ENCODE measurements at places on chromosomes 16 and 17.

- DNase-seq: no peak
Measured at GRCh38 chr17:48621410-48622392, 4.5 kb downstream of the HOXB9 start.

- no peak for DNase-seq
Measured at GRCh38 chr17:1852327-1852726, 22.5 kb downstream of the RPA1 start.

GRCh38 chr17:83068641-83069570 is 10.5 kb upstream of the METRNL start:
- no peak for DNase-seq

GRCh38 chr16:21088143-21088542 is 62.5 kb downstream of the DNAH3 start:
- DNase-seq: no peak

DNA sequence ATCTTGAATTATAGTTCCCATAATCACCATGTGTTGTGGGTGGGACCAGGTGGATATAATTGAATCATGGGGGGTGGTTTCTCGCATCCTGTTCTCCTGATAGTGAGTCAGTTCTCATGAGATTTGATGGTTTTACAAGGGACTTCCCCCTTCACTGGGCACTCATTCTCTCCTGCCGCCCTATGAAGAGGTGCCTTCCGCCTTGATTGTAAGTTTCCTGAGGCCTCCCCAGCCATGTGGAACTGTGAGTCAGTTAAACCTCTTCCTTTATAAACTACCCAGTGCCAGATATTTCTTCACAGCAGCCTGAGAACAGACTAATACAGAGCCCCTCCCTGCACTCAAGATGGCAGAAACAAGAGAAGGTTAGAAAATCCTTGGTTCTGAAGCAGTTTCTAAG is 26.4 kb downstream of the LDAF1 start:
- no peak for DNase-seq

GRCh38 chr16:29814592-29814991 is 1.4 kb upstream of the PAGR1 start:
- no peak for DNase-seq

- DNase-seq: no peak
Measured at GRCh38 chr17:44898768-44899073, 524 bp downstream of the EFTUD2 start.

DNA sequence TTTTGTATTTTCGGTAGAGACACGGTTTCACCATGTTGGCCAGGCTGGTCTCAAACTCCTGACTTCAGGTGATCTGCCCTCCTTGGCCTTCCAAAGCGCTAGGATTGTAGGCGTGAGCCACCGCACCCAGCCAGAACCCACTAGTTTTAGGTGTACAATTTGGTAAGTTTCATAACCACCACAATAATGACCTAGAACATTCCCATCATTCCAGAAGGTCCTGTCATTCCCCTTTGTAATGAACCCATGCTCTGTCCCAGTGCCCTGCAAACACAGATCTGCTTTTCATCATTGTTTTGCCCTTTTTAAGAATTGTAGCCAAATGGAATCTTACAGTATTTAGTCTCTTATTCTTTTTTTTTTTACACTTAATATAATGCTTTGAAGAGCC is 35.6 kb upstream of the IRF8 start:
- no peak for DNase-seq

DNA sequence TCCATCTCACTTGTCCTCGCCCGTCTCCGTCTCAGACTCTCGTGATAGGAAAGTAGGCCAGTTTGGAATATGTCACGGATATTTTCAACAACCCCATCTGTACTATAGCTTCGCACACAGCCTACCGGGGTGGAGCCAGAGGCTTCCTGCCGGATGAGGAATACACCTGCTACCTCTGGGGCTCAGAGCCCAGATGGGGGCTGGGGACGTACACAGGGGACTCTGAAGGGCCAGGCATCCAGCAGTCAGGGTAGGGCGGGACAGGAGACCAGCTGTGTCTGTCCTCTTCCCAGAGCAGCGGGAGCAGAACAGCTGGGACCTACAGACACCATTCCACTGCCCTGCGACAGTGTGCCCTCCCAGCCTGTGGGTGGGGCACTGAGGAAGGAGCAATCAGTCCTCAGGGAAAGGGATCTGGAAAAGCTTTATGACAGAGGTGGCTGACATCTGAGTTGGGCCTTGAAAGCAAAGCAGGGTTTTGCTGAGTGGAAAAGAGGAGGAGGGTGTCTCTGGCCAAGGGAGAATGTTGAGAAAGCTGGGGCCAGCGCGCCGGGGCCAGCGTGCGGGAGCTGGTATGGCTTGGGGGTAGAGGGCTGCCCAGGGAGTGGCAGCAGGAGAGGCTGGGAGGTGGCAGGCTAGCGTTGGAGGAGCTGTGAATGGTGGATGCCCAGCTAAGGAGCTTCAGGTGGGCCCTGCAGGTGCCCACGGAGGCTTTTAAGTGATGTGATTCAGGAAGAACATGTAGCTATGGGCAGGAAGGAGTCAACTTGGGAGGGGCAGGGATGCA is 11.5 kb upstream of the SRCIN1 start:
- no peak for DNase-seq

GRCh38 chr16:5895137-5895536 is 797.5 kb upstream of the EEF2KMT start:
- DNase-seq: no peak

DNA sequence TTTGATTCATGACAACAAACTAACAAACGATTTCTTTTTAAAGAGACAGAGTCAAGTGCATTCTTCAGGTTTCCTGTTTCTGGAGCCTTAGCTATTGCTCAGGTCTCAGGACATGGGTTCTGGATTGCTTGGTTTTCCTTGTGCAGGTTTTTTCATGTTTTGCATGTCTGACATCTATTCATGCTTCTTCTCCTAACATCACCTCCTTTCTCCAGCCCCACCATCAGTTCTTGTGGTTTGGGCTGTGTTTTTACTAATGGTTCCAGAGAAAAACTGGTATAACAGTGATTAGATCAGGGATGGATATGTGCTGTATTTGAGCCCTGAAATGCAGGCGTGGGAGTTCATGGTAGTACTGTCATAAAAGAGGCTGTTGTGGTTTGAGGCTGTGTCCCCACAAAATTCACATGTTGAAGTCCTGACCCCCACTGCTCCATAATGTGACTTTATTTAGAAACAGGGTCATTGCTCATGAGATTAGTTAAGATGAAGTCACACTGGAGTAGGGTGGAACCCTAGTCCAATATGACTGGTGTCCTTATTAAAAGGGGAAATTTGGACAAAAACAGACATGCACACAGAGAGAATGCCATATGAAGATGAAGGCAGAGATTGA is 67.9 kb downstream of the IRX6 start:
- DNase-seq: no peak

- no peak for DNase-seq
Measured at GRCh38 chr16:67760206-67760955, 41.3 kb upstream of the GFOD2 start.

GRCh38 chr17:34370997-34371395 is 8.0 kb upstream of the CCL1 start:
- no peak for DNase-seq

- no peak for DNase-seq
Measured at GRCh38 chr16:75589306-75589705, 23.1 kb downstream of the GABARAPL2 start.

GRCh38 chr16:89476379-89476778 is 14.0 kb downstream of the ANKRD11 start:
- no peak for DNase-seq

- DNase-seq: no peak
Measured at GRCh38 chr16:83403761-83404160, 404.0 kb upstream of the HSBP1 start.

DNA sequence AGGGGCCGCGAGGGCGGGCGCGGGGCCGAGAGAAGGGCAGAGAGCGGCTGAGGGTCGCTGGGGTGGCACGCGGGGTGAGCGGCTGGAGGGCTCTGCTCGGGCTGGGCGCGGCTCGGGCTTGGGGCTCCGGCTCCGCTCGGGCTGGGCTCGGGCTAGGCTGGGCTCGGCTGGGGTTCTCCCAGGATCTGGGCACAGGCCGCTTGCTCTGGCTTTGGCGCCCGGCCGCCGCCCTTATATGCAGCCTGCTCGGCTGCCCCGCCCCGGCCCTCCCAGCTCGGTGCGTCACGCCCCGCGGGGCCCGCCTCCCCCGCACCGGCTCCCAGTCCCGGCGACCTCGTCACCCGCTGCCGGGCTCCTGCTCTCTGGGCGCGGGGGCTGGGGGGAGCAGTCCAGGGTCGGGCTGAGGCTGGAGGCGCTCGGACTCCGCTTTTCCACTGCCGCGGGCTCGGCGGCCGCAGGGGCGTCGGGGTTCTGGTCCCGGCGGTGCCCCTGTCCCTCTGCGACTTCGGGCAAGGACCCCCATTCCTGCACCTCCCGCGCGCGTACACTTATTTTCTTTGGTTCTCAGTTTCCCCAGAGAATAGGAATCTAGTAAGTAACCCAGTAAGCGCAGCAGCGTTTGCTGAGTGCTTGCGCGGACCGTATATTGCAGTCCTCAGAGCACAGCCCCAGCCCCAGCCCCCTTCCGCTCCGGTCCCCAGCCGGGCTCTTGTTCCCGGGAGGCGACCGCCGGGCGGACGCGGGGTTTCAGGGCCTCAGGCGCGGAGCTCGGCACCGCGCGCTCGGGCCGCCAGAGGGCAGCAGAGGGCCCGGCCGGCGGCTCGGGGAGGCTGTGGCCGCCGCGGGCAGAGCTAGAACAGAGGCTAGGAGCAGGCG is at the start of gene RASD1:
RASD1 (minus strand) TSS at position 207 of the 876 bp plus-strand sequence. CDS start 214 bp downstream, outside the sequence.
- DNase-seq: peak; percentile 44

DNA sequence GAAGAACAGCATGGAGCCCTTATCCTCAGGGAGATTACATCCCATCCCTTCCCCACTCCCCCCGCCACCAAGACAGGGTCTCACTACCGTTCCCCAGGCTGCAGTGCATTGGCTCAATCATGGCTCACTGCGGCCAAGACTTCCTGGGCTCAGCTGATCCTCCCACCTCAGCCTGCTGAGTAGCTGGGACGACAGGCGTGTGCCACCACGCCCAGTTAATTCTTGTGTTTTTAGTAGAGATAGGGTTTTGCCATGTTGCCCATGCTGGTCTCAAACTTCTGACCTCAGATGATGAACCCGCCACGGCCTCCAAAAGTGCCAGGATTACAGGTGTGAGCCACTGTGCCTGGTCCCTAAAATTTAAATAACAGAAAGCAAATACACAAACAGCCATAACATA is 48.8 kb downstream of the STH start:
- no peak for DNase-seq

- DNase-seq: no peak
Measured at GRCh38 chr17:1906662-1907101, 76.9 kb downstream of the RPA1 start.

GRCh38 chr17:57357392-57357784 is 101.1 kb downstream of the MSI2 start:
- no peak for DNase-seq

- no peak for DNase-seq
Measured at GRCh38 chr17:27976331-27976730, 66.1 kb upstream of the NLK start.

DNA sequence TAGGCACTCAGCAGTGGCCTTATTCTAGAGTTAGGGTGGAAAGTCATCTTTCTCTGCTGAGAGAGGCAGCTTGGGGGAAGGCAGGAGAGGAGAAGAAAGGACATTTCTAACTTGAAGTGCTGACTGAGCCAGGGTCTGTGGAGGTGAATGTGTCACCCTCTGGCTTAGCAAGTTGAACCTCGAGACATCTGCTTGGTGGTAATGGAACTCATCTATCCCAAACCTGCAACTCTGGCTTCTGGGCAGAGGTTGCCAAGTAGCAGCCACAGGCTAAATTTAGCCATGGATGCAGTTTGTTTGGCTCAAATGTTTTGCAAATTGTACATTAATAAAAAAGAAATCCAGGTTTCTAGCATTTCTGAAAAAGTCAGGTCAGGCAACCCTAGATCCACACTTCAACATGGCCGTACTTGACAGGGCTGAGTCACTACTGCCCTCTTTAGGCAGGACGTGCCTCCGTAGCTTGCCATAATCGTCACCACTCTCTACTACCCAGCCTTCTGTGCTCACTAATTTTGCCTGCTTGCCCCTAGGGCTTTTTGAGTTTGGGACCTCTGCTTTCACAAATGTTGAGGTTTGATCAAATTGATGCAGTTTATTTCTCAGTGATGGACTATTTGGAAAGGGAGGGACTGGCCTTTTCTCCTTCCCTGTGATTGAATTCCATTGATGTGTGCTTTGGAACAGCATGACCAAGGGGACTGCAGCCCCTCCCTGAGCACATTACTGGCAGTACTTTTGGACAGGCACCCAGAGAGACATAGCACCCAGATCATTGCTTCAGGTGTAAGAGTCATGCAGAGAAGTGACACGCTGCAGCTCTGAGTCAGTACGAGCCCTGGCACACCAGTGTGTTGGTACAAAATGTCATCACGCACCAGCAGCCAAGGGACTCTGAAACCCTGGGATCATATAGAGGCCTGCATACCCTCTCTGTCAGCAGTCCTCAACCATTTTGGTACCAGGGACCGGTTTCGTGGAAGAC is 5.2 kb downstream of the CDH13 start:
- no peak for DNase-seq

DNA sequence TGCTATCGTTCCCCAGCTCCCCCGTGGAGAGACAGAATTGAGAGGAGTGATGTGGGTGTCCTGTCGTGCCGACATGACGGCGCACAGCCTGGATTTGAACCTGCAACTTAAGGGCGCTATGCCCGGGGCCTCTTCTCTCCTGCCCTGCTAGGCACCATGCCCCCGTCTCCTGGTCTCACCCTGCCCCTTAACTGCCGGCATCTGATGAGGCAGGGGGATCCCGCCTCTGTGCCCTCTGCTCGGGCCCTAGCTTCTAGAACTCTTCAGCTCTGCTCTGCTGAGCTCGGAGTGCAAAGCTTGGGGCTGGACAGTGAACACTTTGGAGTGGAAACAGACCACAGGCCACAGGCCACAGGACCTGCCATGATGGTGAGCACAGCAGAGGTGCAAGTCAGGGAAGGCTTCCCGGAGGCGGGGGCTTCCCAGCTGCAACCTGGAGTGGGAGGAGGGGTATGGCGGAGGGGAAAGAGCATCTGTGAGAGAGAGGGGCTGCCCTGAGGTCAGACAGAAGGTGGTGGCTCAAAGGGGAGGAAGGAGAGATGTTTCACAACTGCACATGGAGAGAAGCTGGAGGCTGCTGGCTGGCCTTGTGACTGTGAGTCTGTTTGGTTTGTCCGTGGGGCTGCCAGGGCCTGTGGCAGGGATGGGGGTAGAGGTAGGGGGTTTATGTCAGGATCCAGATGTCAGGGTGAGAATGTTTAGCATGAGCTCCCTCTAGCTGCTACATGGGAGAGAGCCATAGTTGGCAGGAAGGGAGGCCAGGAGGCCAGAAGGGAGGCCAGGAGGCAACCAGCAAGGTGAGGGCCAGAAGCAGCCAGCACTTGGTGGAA is 107.8 kb downstream of the CRLF3 start:
- no peak for DNase-seq

DNA sequence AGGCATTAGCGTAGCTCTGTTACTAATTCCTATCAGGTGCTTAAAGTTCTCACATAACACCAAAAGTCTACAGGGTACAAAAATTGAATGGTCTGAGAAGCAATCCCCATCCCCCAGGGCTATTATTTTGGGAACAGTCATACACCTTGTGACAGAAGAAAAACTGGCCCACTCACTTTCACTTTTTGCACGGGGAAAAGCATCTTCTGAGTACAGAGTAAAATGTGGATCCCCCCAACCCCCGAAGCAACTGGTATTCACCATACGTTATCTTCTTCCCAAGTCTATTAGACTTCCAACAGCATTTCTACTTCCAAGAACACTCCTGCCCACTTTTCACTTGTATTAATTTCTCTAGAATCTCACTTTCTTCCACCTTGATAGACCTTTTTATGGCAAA is 11.8 kb downstream of the GGA3 start:
- no peak for DNase-seq

GRCh38 chr17:50072925-50073324 is 17.0 kb downstream of the ITGA3 start:
- DNase-seq: no peak

GRCh38 chr16:1043881-1044451 is 28.6 kb upstream of the SSTR5 start:
- DNase-seq: no peak

GRCh38 chr17:62572888-62573401 is 54.5 kb upstream of the MRC2 start:
- no peak for DNase-seq
